ENCODE measurements at places on chromosomes 3 and 15.
A peak's percentile ranks its signal among the peaks of the same experiment; 100 is the strongest.

- H3K36me3 ChIP-seq = no peaks in the 10 kb centered on the region
- no peak overlapping the region for H3K27ac ChIP-seq
- no peak for DNase-seq
- peaks cover 4% of the 10 kb centered on the region for H3K27me3 ChIP-seq
- H3K4me1 ChIP-seq = peaks cover 9% of the 10 kb centered on the region
- H3K4me3 ChIP-seq = no peak overlapping the region
Observed at GRCh38 chr3:156413293-156413892, 141.5 kb downstream of the SSR3 start.

GRCh38 chr3:176872771-176873209 lies 324.5 kb downstream of the TBL1XR1 start:
- peaks cover 11% of the 10 kb centered on the region for H3K4me1 ChIP-seq
- DNase-seq = peak; percentile 51

- H3K36me3 ChIP-seq = no peaks in the 10 kb centered on the region
- DNase-seq = no peak
- peaks cover 6% of the 10 kb centered on the region for H3K27me3 ChIP-seq
- no peak overlapping the region for H3K4me3 ChIP-seq
- H3K27ac ChIP-seq = no peak overlapping the region
Observed at GRCh38 chr3:27796365-27796875, 74.3 kb upstream of the EOMES start.

- H3K4me3 ChIP-seq = no peak overlapping the region
- H3K36me3 ChIP-seq = no peaks in the 10 kb centered on the region
- peaks cover 23% of the 10 kb centered on the region for H3K4me1 ChIP-seq
- no peak for DNase-seq
- no peaks in the 10 kb centered on the region for H3K27me3 ChIP-seq
Observed at GRCh38 chr3:31503456-31503855, 29.3 kb upstream of the STT3B start.

DNA sequence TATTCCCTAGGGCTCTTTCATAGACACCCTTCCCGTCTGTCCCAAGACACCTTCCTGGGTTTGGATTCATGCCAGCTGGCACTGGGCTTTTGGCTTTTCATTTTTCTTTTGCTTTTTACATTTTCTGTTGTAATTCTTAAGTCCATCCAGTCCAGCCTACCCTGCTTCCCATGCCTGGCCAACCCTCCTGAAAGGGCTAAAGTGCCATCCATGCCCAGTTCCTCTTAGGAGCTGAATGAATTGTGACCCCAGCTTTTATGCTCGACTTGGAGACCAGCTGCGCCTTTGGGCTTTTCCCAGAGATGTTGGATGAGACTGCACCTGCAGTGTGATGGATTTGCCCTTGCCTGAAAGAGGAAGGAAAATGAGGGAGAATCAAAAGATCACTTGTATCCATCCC lies 25.8 kb downstream of the LRRN1 start:
- peaks cover 63% of the 10 kb centered on the region for H3K36me3 ChIP-seq
- no peaks in the 10 kb centered on the region for H3K27me3 ChIP-seq
- no peak for DNase-seq
- H3K27ac ChIP-seq = no peak overlapping the region
- H3K4me3 ChIP-seq = no peak overlapping the region

GRCh38 chr3:64747679-64748078 lies 59.9 kb upstream of the ADAMTS9 start:
- H3K4me1 ChIP-seq = peaks cover 5% of the 10 kb centered on the region
- H3K27me3 ChIP-seq = peaks cover 7% of the 10 kb centered on the region
- H3K4me3 ChIP-seq = no peak overlapping the region
- no peak overlapping the region for H3K27ac ChIP-seq

DNA sequence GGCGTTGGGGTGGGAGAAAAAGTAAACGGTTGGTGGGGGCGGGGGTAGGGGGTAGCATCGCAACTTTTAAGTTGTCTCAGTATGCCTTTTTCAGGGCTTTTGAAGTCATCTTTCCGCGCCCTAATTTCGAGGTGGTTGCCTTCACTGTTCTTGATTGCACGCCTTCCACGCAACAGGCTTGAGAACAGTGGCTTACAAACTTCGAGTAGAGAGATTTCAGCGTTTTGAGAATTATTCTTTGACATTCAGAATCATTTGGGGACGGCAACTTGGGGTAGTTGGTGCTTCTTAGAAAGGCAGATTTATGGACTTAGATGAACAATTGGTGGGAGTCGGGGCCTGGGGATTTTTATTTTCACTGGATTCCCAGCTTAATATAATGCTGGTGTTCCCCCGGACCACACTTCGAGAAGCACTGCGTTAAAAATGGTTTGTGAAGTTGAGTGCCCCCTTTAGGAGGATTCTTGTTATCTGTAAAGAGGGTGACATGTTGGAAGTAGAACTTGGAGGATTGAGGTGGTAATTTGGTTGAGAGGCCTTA lies 880 bp downstream of the PPP4R2 start:
- peak overlapping the region; percentile 91 for H3K4me3 ChIP-seq
- peak; percentile 18 for DNase-seq
- H3K36me3 ChIP-seq = peaks cover 38% of the 10 kb centered on the region
- H3K4me1 ChIP-seq = peaks cover 45% of the 10 kb centered on the region
- H3K27me3 ChIP-seq = peaks cover 4% of the 10 kb centered on the region
- peak overlapping the region; percentile 82 for H3K27ac ChIP-seq

GRCh38 chr15:65887565-65887964 lies 18.3 kb downstream of the RAB11A start:
- H3K4me1 ChIP-seq = peaks cover 18% of the 10 kb centered on the region
- H3K36me3 ChIP-seq = peaks cover 71% of the 10 kb centered on the region
- peak overlapping the region; percentile 53 for H3K27ac ChIP-seq
- H3K27me3 ChIP-seq = no peaks in the 10 kb centered on the region
- no peak for DNase-seq
- H3K4me3 ChIP-seq = no peak overlapping the region

GRCh38 chr3:119585856-119586570 lies 6.7 kb downstream of the ADPRH start:
- H3K4me1 ChIP-seq = no peaks in the 10 kb centered on the region
- H3K27me3 ChIP-seq = peaks cover 26% of the 10 kb centered on the region
- H3K4me3 ChIP-seq = no peak overlapping the region

DNA sequence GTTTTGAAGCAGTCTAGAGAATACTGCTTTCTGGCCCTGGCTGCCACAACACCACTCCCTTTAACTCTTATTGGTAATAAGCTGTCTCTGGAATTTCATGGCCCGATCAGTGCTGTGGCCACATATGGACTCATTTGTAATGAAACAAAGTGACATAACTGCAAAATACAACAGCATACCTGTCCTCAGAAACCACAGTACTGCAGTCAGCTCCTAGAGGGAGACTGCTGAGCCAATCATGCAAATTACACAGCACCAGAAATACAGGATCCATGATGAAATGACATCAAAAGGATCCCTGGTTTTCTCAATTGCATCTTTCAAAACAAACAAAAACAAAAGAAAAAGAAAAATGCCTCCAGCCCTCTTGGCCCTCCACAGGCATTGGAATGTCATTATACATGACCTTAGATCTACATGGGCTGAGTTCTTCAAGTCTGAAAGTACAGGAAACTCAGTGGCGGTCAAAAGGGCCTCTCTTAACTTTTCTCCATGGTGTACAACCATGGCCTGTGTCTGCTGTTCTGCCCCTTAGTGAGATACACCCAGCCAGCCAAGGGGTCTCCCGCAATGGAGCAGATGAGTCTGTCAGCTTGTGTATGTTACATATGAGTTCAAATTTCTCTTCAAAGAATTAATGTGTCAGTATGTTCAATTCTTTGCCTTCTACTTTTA lies 24.9 kb upstream of the KBTBD12 start:
- DNase-seq = no peak
- H3K27me3 ChIP-seq = peaks cover 6% of the 10 kb centered on the region
- peaks cover 54% of the 10 kb centered on the region for H3K4me1 ChIP-seq
- no peaks in the 10 kb centered on the region for H3K36me3 ChIP-seq
- H3K4me3 ChIP-seq = no peak overlapping the region
- no peak overlapping the region for H3K27ac ChIP-seq

DNA sequence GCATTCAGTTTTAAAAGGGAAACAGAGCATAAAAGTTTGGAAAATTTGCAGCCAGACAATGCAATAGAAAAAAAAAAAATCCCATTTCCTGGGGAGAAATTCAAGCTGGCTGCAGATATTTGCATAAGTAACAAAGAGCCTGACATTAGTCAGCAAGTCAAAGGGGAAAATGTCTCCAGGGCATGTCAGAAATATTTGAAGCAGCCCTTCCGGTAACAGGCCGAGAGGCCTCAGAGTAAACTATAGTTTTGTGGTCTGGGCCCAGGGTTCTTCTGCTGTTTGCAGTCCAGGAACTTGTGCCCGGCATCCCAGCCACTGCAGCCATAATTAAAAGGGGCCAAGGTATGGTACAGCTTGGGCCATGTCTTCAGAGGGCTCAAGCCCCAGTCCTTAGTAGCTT lies 411.6 kb upstream of the BCHE start:
- no peaks in the 10 kb centered on the region for H3K36me3 ChIP-seq
- DNase-seq = no peak
- no peaks in the 10 kb centered on the region for H3K27me3 ChIP-seq
- no peaks in the 10 kb centered on the region for H3K4me1 ChIP-seq
- no peak overlapping the region for H3K27ac ChIP-seq

GRCh38 chr15:25771338-25771706 lies 91.8 kb downstream of the ATP10A start:
- DNase-seq = no peak
- H3K36me3 ChIP-seq = no peaks in the 10 kb centered on the region
- no peak overlapping the region for H3K4me3 ChIP-seq
- no peaks in the 10 kb centered on the region for H3K27me3 ChIP-seq
- peaks cover 33% of the 10 kb centered on the region for H3K4me1 ChIP-seq

DNA sequence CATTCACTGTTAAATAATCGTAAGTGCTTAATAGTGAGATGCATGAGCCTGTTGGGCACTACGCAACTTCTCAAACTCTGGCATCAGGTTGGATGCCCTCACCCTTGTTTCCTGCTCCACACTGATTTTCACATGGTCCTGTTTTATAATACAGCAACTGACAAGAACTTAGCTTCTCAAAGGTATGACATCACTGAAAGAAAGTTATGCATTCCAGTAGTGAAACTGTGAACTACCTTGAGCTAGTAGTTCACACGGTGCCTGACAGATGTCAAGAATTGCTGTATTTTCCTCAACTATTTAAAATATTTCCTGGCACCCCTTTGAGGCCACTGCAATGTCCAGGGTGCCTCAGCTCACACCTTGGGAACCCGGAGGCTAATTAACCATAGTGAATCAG lies 327.5 kb downstream of the RORA start:
- no peak overlapping the region for H3K4me3 ChIP-seq
- peaks cover 3% of the 10 kb centered on the region for H3K27me3 ChIP-seq
- no peaks in the 10 kb centered on the region for H3K36me3 ChIP-seq
- peaks cover 23% of the 10 kb centered on the region for H3K4me1 ChIP-seq
- no peak overlapping the region for H3K27ac ChIP-seq
- no peak for DNase-seq

- no peaks in the 10 kb centered on the region for H3K36me3 ChIP-seq
- H3K27ac ChIP-seq = no peak overlapping the region
- no peak overlapping the region for H3K4me3 ChIP-seq
- peaks cover 9% of the 10 kb centered on the region for H3K27me3 ChIP-seq
- DNase-seq = no peak
Observed at GRCh38 chr15:47795864-47796263, 78.6 kb downstream of the SEMA6D start.

- peaks cover 12% of the 10 kb centered on the region for H3K4me1 ChIP-seq
- DNase-seq = no peak
- no peak overlapping the region for H3K27ac ChIP-seq
- H3K4me3 ChIP-seq = no peak overlapping the region
- H3K27me3 ChIP-seq = peaks cover 3% of the 10 kb centered on the region
Observed at GRCh38 chr3:77370413-77370812, 330.5 kb downstream of the ROBO2 start.

DNA sequence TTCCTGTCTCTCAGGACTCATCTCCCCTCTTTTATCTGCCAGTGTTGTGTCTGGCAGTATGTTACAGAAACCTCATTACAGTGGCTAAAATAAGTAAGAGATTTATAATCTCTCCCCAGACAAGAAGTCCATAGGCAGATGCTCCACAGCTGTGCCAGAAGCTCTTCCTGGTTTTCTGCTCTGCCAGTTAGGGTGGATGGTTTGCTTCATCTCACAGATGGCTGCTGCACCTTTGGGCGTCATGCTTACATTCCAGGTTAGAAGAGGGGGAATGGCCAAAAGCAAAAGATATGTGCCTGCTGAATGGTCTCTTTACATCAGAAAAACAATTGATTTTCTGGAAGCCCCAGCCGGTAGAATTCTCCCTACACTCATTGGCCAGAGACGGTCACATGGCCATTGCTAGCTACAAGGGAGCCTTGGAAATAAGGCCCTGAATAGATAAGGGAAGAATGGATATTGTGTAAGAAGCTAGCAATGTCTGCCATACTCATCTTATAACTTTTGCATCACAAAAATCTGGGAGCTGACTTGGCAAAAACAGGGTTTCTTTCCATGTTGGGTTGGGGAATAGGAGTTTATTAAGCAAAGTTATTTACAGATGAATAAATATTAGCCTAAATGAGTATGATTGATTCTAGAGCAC lies 91.1 kb downstream of the PDCD6IP start:
- DNase-seq = no peak
- peaks cover 4% of the 10 kb centered on the region for H3K27me3 ChIP-seq
- no peak overlapping the region for H3K27ac ChIP-seq
- H3K36me3 ChIP-seq = no peaks in the 10 kb centered on the region
- H3K4me3 ChIP-seq = no peak overlapping the region

DNA sequence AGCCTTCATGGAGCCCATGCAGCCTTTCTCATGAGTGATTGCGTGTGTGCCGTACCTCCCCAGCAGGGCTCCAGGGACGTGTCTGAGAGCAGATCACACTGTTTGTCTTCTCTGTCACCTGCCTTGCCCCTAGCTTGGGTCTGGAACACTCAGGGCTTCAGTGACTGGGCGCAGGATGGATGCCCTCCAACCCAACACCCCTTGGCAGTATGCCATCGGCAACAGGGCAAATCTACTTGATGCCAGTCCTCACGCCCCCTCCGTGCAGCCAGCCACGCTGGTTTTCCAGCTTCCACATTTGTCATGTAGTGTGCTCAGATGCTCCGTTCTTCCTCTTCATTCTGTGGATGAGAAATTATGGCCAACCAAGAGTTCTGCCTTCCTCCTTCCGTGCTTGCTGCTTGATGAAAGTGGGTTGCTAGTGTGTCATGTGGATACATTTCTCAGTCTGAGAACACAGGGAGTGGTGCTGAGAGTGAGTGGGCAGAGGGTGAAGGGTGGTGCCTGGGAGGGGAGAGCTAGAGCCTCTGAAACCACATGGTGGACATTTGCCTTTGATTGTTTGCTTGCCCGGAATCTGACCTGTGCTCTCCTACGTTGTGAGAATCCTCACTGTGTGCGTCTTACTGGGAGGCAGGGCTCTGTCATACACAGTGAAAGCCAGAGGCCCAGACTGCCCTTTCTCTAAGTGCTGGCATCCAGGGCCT lies 97.2 kb downstream of the FAM43A start:
- H3K4me1 ChIP-seq = peaks cover 39% of the 10 kb centered on the region
- H3K4me3 ChIP-seq = no peak overlapping the region
- no peaks in the 10 kb centered on the region for H3K36me3 ChIP-seq
- DNase-seq = no peak

DNA sequence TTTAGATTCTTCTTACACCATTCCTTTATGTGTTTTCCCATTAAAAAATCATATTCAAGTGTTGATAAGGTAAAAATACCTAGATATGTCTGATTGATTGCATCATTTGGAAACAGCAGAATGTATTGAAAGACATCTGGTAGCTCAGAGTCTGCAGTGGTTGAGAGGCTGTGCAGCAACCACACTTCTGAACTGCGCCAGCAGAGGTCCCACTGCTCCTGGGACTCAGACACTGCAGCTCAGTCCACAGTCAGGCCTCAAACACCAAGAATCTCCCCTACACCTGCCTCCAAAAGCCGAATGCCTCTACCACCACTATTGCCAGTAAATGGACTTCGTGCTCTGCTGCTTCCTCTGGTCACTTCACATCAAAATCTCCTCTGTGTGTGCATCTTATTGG lies 176.9 kb upstream of the LMCD1 start:
- peaks cover 12% of the 10 kb centered on the region for H3K4me1 ChIP-seq
- DNase-seq = peak; percentile 26
- no peak overlapping the region for H3K27ac ChIP-seq

All from nephron progenitor cell (in vitro differentiated cells).